ENCODE measurements at places on chromosomes 6 and 20. TPM values are rescaled to one million over a fixed set of nuclear protein-coding genes. Genes with fewer than 3 reads are reported as not detected.

DNA sequence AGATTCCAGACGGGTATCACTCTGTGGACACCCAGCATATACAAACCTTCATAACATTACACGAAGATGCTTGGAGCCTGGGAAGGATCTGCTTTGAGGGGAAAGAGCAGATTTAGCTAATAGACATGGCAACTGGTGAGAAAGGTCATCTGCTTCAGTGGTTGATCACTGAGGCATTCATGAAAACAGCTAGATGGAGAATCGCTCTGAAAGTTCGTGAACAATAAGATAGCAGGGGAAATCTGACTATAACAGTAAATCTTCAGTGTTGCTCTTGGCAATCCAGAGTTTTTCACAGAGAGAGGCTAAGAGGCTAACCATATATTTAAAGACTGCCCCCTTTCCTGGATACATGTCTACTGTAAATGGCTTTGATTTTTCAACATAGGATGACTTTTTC is 245.3 kb downstream of the FARS2 start:
- H3K27ac ChIP-seq = no peak overlapping the region
- no peaks in the 10 kb centered on the region for H3K4me1 ChIP-seq
- H3K4me3 ChIP-seq = no peak overlapping the region
- H3K36me3 ChIP-seq = no peaks in the 10 kb centered on the region
- no peaks in the 10 kb centered on the region for H3K27me3 ChIP-seq

The LY6G5C gene
- polyA plus RNA-seq = 3.7 TPM

The TTK gene
- polyA plus RNA-seq = 0.36 TPM

DNA sequence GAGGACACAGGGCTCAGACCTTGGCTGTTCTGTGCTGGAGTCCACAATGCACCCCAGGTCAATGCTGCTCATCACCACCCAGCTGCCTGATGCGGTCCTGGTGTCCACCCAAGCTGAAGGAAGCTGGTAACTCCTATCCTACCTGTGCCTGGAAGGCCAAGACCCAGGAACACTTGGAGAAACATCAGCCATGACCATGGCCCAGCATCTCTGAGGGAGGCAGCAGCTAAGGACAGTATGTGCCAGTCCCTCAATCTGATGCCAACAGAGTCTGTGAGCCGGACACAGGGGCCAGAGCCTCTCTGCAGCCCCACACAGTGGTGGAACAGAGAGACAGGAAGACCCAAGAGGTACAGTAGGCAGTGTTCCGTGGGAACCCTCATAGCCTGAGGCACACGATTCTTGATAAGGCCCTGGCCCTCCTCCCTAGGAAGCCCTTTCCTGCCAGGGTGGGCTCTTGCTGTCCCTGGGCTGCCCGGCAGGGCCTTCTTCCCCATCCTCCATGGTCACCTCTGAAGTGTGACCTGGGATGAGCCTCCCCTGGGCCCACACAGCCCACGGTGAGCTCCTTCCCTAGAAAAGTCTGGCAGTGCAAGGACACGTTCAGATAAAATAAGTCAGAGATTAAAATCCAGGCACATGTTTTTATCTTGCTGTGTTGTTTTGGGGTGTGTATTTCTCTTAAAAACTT is 170.7 kb downstream of the THBS2 start:
- no peak overlapping the region for H3K27ac ChIP-seq
- H3K36me3 ChIP-seq = no peaks in the 10 kb centered on the region
- no peak for DNase-seq

The LTA gene
- polyA plus RNA-seq = 0.43 TPM

All from ovary (tissue), 10 donors.